ENCODE measurements at places on chromosomes 2 and 18.
A peak's percentile ranks its signal among the peaks of the same experiment; 100 is the strongest.

DNA sequence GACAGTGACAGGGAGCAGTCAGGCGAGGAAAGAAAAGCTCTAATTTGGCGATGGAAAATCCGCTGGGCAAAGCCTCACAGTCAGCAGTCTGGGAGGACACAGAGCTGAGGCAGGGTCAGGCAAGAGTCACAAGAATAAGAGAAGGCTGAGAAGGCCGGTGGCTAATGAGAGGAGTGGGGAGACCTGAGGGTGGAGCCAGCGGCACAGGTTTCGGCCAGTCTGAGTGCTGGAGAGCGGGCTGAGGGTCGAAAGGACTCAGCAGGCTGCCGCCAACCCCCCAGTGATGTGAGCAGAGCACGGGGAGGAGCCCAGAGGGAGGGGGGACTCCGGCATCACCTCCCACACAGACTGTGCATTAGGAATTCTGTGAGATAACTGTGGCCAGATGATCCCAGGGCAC is 500.6 kb upstream of the MYT1L start:
- DNase-seq, result no peak

DNA sequence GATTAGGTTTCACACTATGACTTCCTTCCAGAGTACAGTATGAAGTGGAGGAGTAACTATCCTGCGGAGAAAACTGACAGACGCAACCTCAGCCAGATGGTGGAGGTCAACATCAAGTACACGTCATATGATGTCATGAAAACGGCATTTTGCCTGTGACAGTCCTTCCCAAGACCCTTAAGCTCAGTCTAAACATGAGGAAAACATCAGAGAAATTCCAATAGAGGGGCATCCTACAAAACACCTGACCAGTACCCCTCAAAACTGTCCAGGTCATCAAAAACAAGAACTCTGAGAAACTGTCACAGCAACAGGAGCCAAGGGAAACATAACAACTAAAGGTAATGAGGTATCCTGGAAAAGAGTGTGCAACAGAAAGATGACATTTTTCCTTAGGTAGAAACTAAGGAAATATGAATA is 1.7 kb downstream of the RNU4ATAC start:
- no peak for DNase-seq

GRCh38 chr18:3044931-3045698 is 32.2 kb upstream of the LPIN2 start:
- DNase-seq, result no peak

GRCh38 chr2:219381448-219381847 is 6.3 kb downstream of the DNPEP start:
- no peak for DNase-seq

DNA sequence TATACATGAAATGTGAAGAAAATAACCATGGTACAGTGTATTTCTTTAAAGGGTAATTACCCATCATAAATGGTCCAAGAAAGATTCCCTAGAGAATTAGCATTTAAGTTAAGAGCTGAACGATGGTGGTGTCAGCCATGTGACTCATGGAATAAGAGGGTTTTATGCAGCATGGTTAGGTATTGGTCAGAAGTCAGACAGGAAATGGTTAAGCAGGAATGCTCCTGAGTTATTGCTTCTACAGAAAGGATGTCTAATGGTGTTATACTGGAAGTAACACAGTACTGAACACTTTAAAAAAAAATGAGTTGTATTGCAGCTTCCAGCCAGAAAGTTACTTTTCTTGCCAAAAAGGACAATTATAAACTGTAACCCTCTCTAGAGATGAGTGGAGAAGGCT is 72.7 kb upstream of the UBE2E3 start:
- no peak for DNase-seq

GRCh38 chr2:25539136-25539535 is 134.2 kb downstream of the DTNB start:
- DNase-seq, result no peak

- no peak for DNase-seq
These were observed 256.2 kb downstream of the FIGN start for GRCh38 chr2:163479599-163479998.

DNA sequence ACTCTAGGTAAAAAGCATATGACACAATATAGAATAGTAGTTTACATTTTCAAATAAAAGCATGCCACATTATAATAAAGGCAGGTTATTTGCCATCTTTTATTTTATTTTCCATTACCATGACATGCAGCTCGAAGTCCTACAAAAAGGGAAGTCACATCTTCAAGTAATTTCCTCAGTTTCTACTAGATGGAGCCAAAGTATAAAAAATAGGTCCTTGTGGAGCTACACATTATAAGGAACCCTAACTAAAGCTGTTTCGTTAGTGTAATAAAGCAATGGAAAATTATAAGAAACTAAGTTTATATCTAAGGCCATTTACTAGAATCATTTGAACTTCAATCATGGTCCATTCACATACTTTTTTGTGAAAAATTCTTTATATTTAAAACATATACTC is 674.5 kb downstream of the KCNJ3 start:
- no peak for DNase-seq

DNA sequence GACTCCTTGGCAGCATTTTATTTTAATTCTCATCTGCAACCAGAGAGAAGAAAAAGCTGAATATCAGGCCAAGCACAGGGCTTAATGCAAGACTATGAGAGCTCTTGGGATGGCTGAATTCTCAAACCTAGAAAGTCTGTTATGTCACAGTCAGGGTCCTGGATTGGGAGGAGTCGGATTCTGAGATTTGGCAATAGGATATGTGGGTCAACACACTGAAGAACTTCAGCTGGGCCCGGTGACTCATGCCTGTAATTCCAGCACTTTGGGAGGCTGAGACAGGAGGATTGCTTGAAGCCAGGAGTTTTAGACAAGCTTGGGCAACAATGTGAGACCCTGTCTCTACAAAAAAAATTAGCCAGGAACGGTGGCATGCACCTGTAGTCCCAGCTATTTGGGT is 102.4 kb downstream of the COL3A1 start:
- DNase-seq, result no peak

GRCh38 chr2:8121022-8121825 is 560.6 kb upstream of the ID2 start:
- no peak for DNase-seq

GRCh38 chr2:119106301-119106897 is 52.2 kb downstream of the C1QL2 start:
- DNase-seq, result no peak

DNA sequence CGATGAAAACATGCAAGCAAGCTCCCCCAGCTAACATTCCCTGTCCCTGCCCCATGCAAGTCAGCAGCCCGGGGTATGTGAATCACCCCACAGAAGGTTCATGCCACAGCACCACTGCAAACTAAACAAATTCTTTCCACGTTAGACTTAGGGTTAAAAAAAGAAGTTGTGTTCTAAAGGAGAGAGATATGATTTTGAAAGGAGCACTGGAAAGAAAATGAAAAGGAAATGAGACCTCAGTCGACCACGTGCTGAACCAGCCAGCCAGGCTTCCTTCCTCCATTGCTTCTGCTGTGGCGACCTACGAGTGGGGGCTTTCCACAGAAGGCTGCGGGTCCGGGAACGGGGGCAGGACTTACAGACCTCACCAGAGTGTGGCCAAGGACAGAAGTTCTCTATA is 52.0 kb downstream of the ARL4C start:
- DNase-seq, result no peak

GRCh38 chr2:170878505-170878904 is 50.5 kb upstream of the GORASP2 start:
- DNase-seq, result no peak

DNA sequence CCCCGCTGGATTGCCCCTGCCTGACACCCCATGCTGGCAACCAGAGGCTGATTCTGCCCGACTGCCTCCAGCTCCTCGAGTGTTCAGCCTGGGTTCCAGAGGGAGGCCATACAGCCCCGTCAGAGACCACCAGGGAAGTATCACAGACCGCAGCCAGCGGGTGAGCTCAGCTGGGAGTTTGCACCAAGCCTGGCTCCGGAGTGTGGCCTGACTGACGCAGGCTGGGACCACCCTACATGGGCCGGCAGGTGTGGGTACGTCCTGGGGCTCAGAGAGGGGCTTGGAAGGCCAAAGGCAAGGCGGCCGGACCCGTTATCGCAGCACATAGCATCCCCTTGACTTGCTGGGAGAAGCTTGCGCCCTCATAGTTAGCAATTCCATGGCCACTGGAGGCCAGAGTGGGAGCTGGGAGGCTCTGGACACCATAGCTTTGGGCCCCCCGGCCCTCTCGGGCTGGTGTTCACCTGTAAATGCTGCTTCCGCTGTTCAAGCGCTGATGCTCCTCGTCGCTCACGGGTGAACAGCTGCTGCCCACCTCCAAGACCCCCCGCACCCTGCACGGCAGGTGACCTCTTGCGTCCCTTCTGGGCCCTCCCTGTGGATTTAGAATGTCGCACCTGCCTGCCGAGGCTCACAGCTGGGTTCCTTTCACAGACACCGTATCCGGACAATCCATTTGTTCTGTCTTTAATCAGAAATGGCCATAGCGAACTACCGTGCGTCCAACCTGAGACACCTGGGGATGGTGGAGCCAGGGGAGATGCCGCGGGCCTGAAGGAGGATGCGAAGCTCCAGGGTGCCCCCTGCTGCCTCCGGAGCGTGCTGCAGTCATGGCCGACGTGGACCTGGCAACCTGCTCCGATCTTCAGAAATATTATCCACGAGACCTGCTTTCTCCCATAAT is 31.2 kb upstream of the SLC66A3 start:
- DNase-seq, result peak; percentile 62

- no peak for DNase-seq
These were observed 10.3 kb upstream of the ATOH8 start for GRCh38 chr2:85743304-85743978.

DNA sequence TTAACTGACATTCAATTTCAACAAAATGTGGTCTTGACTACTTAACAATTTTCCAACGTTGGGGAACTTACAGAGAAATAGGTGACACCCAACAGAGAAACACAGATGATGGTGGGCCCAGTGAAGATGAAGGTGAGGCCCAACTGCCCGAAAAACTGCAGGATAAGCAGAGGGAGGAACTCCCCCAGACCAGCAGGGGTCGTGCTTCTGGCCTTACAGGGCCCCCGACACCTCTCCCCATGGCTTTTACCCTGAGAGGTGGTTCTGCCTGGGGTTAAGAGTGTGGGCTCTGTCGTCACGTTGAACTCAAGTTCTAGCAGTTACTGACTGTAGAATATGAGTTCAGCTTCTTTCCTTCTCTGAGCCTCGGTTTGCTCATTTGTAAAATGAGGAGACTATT is 119.5 kb upstream of the SMIM21 start:
- DNase-seq, result no peak

DNA sequence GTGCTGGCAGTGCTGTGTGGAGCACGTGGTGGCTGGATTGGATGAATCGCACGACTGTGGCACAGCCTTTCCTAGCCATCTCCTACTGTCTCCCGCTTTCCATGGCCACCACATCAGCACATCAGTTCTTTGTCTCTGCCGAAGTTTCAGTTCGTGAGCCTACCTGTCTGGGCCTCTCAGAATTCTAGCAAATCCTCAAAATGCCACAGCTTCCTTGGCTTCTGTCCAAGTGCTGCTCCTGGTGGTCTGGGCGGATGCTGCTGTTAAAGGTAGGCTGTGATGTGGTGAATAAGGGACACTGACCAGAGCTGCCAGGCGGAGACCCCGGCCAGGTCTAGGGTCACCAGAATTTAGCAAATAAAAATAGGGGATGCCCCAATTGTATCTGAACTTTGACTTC is 237.4 kb downstream of the LPIN1 start:
- no peak for DNase-seq

GRCh38 chr18:12658426-12659138 is 675 bp upstream of the SPIRE1 start:
- no peak for DNase-seq

DNA sequence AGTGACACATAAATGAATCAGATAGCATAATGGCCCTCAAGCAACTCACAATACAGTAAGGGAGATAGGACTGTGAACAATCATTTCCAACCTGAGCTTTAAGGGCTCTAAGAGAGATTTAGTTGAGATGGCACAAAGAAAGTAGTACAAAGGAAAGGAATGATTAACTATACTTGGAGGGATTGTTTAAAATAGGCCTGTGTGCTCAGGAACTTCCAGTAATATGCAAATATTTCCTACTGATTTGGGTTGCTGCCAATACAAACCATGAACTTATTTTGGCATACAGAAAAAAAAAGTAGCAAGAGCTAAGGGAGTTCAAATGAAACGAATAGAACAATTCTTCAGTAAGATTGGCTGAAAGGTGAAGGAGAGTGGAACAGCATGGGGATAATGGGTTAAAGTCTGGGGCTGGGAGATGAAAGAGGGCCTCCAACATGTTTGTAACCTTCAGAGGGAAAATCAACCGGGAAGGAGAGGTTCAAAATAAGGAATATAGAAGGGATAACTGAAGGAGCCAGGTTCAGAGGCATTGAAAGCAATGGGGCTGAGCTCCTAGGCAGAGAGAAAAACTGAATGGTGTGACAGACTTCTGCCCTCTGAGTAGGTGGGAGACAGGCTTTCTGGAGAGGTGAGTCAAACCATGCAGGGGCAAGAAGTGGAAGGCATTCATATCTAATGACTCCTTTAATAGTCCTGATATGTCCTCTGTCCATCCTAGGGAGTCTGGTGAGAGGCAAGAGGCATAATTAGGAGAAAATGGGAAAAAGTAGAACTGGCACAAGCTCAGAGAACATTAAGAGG is 83.5 kb downstream of the DNAH7 start:
- no peak for DNase-seq

DNA sequence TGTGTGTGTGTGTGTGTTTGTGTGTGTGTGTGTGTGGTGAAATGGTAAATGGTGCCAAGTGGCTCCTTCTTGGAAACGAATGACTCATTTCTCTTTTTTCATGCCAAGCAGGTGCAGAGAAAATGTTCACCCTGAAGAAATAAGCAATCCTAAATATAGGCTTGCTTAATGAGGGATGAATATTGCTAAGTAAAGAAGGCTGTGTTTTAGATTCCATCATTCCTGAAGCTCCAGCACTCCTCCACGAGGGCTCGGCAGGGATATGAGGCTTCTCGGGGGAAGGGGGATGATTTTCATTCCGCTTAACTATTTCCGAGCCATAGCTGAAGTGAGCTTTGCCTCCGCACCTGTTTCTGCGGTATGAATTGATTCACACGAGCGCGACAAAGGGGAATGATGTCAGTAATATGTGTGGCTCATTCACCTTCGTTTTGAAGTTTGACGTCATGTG is 72.9 kb downstream of the TSN start:
- no peak for DNase-seq

GRCh38 chr2:239302808-239303557 is 97.8 kb downstream of the HDAC4 start:
- DNase-seq, result no peak

DNA sequence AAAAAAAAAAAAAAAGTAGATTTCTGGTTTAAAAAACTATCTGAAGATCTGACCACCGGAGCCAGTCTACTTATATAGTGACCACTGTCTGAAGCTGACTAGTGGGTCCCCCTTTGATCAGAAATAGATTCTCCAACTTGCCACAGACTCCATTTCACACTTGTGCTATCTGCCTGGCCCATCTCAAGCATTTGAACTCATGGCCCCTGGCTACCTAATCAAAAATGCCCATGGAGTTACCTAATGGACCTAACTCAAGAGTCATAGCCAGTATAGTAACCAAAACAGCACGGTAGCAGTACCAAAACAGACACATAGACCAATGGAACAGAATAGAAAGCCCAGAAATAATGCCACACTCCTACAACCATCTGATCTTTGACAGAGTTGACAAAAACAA is 17.0 kb upstream of the ATL2 start:
- DNase-seq, result no peak

All from stimulated activated CD4-positive, alpha-beta T cell treated with anti-CD3 and anti-CD28 coated beads, Interleukin-1b, Interleukin-23, amount 100 ng/mL, for 1 hour (primary cell).